SK-MEL-5 (cell line): ENCODE measurements at places on chromosomes 4 and X. TPM values are rescaled to one million over a fixed set of nuclear protein-coding genes. Genes with fewer than 3 reads are reported as not detected.

Gene ZFP92
- total RNA-seq = 0.53 and 0.56 TPM in 2 replicates

DNA sequence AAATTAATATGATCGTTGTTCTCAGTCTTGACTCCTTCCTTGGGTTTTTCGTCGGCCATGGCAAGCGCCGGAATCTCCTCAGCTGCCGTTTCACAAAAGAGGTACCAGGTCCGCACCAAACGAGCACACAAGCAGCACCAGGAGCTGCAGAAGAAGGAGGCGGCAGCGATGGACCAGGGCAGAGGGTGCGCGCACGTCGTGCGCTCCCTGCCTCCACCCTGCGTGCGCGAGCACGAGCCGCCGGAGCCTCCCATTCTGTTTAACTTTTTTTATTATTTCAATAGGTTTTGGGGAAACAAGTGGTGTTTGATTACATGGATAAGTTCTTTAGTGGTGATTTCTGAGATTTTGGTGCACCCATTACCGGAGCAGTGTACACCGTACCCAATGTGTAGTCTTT lies 158.2 kb downstream of the PLS3 start:
- DNase-seq = peak; percentile 43

- no peak for DNase-seq
These were observed 301.1 kb downstream of the ANK2 start for GRCh38 chr4:113350576-113350975.

Gene SH3RF1
- 3.0 and 4.1 TPM in 2 replicates for total RNA-seq
